ENCODE measurements at places on chromosomes 3 and 15.
A peak's percentile ranks its signal among the peaks of the same experiment; 100 is the strongest.

DNA sequence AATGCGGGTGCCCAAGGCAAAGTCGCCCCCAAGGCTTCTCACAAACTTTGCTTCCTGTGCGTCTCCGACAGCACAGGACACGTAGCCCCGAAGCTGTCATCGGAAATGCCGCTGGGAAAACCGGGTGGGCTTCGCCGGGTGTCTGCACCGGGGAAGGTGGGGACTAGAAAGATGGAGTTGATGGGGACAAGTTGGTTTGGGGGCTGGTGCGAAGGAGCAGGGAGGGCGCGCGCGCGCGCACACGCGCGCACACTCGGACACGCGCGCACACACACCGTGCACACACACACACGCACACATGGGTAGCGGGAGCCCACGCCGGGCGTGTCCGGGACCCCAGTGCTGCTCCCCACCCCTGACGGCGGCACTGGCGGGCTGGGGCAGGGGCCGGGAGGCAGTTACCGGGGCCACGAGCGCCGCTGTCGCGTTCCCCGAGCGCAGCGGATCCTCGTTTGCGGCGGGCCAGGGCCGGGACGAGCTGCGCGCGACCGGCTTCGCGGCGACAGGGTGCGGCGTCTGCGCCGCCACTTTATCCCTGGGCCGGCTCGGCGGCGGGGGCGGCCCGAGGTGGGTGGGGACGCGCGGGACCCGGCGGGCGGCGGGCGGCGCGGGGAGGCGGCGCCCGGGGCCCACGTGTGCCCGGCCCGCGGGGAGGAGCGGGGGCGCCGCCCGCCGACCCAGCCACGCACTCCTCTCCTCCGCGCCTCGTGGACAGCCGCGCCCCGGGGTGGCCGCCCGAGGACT lies 539 bp upstream of the MGLL start:
- DNase-seq = no peak

DNA sequence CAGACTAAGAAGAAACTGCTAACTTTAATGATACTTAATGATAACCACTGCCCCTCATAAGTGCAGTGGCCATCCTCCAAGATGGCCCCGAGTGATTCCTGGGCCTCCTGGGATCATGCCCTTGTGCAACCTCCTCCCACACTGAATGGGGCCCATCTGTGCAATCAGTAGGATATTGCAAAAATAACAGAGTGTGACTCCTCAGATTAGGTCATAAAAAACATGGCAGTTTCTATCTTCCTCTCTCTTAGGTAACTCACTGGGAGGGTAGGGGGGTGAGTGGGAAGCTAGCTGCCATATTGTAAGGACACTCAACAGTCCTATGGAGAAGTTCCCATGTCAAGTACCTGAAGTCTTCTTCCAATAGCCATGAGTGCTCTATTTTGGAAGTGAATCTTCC lies 173.0 kb downstream of the SHQ1 start:
- DNase-seq = no peak

DNA sequence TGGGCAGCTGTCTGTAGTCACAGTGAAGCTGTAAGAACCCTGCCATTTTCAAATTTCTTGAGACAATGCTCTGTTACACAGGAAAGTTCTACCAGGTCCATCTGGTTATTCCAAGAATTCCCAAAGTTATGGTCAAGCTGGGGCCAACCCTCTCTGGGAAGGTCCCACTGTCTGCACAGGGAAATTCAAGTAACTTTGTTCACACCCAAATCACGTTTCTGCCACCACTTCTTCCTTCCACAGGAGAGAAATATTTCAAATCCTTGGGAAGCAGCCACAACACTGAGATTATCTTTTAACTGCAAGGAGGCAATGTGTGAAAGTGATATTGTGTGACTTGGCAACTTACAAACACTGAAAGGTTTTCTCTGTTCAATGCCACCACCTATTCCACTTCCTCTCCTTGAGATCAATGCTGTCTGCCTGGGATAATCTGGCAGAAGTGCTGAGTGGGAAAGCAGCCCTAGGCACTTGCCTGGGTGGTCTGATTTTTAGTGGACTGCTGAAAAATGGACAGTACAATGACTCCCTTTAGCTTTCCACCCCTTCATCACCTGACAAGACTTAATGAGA lies 5.6 kb downstream of the SCAMP2 start:
- no peak for DNase-seq

DNA sequence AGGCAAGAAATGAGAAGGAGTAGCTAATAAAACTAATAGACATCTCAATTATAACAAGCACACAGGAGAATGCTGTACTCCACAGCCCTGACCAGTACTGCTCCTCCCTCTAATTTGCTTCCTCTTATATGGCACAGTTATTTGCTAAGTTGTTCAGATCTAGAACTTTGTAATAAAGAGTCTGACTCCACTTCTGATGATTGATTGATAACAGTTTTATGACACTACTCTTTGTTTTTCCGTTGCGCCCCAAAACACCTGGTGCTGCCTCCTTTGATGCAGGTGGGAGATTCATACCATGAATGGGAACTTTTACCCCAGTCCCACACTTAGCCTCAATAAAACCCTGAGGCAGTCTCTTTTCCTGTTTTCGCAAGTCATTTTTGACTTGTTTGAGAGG lies 777.7 kb downstream of the GBE1 start:
- no peak for DNase-seq

DNA sequence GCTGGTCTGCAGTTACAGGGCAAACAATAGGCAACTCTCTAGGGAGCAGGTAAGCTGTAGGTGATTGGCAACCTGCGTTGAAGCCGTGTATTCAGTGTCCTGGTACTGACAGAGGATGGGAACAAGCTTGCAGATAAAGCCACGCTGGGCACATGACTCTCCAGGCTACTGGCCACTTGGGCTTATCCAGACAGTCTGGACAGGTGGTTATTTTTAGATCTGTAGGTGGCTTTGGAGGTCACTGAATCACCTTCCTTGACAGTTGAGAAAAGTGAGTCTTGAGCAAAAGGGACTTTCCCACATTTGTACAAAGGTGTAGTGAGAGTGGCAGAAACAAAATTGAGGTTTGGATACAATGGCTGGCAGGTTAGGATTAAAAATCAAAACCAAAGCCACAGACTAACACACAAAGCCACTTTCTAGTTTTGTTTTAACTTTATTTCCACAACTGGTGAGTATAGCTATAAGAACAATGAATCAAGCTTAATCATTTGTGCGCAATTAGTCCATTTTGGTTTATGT lies 22.3 kb upstream of the IL1RAP start:
- peak; percentile 13 for DNase-seq

- no peak for DNase-seq
Observed at GRCh38 chr15:38197553-38197952, 55.1 kb upstream of the SPRED1 start.

DNA sequence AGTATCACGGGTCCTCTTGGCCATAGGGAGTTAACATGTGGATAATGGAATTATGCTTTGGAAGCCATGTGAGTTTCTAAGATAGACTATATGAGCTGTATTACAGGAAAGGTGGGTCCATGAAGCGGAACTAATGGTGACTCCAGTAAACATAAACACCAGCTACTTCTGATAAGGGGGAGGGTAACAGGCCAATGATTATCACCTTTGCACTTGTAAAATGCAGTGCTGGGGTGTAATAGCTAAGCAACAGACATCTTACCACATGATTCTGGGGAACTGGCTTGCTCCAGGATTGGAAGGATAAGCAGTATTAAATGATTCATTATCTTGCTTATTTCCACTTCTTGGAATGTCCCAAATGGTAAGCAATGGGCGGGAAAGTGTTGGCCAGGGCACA lies 61.4 kb upstream of the CD47 start:
- no peak for DNase-seq

DNA sequence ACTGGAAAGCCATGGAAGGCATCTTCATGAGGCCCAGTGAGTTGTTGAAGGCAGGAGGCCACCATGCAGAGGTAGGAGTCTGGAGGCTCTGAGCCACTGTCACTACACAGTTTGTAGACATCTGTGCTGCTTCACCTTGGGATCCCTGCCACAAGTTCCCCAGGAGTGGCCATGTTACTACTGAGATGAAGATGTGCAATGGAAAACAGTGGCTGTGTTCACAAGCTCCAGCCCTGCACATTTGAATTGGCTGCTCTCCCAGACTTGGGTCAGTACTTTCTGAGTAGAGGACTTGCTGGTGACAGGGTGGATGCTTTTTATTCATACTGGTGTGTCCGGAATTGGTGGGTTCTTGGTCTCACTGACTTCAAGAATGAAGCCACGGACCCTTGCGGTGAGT lies 86.9 kb upstream of the C15orf39 start:
- no peak for DNase-seq

DNA sequence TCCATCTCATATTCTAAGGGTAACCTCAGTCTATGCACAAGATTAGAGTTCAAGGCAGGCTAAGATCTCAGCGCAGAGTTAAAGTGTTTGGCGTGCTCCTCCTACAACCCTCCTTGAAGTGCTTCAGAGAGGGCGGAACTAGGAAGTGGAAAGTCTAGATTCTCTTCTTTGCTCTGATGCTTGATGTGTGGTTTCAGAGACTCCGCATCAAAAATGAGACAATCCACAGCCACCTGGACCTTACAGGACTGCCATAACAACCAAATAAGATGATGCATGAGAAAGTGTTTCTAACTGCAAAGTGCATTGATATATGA lies 161.3 kb upstream of the ATP11B start:
- DNase-seq = no peak

GRCh38 chr3:63980830-63981498 lies 42.3 kb downstream of the PSMD6 start:
- no peak for DNase-seq

GRCh38 chr15:99508852-99509251 lies 56.9 kb upstream of the MEF2A start:
- DNase-seq = no peak

- no peak for DNase-seq
Observed at GRCh38 chr15:84666373-84666772, 8.4 kb upstream of the NMB start.

DNA sequence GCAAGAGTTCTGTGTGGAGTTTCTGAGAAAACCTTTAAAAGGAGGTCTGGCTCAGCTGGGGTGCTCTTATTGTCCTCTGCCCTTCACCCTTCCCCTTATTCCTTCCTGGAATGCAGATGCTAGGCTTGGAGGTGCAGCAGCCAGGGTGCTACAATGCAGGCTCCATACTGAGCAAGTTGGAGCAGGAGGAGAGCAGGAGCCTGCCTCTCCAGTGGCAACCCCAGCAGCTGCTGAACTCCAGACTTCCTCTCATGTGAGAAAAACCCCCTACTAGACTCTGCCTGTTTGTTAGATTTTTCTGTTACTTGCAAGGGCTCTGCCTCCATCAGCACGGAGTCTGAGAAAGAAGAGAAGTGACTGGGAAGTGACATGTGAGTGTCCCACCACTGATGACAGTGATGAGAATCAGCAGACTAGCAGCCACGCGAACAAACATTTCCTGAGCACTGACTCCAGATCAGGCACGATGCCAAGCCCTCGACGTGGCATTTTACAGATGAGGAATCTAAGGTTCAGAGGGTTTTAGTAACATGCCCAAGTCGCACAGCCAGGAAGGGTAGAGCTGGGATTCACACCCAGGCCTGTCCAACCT lies 16.1 kb upstream of the RARRES1 start:
- DNase-seq = no peak

DNA sequence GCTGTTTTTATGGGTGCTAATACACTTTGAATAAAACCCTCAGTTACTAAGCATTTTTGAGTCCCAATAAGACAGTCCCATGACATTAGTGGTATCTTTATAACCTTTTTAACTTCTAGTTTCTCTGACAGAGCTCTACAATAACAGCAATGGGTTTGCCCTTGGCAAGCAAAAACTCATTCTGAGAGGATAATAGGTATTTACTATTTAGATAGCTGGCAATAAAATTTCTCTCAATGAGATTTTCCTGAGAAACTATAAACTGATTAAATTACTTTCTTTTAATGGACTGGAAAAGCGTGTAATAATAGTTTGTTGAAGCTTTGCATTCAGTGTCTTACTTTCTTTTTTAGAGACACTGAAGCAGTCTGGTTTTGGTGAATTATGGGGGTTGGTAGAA lies 168.0 kb upstream of the MLF1 start:
- no peak for DNase-seq

- no peak for DNase-seq
Observed at GRCh38 chr3:132404276-132404675, 13.0 kb upstream of the DNAJC13 start.

DNA sequence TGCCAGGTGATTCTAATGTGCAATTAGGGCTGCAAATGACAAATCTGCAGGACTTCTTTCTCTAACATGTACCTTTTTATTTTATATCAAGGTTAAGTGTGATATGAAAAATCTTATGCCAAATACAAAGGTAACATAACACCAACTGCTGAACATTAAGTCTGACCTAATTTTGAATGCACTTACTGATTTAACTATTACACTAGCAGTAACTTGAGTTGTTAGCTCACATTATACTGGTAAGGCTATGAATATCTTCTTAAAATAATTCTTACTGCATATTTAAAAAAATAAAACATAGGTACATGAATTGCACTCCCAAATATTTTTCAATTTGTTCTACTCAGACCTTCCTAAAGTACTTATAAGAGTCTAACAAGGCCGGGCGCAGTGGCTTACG lies 259.2 kb downstream of the CD47 start:
- no peak for DNase-seq

GRCh38 chr15:95598251-95598855 lies 732.1 kb upstream of the NR2F2 start:
- no peak for DNase-seq

DNA sequence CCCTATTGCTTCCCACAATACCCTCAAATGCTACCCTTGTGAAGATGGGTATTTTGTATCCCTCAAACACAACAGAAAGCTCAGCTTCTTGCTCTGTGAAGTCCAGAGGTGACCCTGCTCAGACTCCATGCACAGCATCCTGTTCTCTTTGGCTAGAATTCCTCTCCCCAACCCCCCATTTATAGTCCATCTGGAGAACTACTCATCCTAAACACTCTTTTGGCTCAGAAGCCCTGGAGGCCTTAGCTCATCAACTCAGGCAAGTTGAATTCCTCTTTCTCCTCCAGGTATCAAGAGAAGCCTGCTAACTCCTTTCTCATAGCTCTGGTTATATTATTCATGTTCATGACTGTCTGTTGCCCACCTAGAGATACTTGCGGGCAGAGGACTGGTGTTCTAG lies 18.3 kb upstream of the GASK1A start:
- no peak for DNase-seq

DNA sequence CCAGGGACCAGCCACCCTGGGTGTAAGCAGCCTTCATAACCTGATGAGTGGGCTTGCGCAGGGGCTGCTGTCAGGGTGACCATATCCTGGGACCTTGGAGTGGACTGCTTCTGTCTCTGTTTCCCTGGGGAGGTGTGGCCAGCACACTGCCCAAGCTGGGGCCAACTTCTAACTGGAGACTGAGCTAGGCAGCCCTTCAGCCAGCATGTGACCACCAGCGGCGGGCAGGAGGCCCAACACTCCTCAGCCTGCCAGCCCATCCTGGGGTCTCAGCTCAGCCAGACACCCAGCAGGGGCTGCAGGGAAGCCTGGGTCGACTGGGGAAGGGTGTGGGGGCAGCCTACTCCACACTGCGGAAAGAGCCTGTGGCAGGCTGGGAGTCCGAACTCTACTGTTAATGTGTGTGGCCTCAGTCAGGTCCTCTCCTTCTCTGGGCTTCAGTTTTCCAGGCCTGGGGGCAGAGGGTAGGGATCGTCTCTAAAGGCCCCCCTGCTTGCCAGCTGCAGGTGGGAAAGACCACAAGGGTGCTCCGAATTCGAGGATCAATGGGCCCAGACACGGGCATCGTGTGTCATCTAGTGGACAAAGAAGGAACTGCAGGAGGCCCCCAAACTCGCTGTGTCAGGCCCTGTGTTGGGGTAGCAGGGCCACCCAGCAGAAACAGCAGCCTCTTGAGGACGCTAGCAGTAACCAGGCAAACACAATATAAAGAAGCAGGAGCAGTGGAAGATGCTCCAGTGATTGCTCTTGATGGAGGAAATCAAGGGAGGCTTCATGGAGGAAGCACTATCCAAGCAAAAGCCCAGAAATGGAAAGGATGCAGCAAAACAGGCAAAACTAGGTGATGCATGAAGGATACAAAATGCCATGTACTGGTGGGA lies 2.0 kb upstream of the SEMA3G start:
- DNase-seq = peak; percentile 74

Measured in stimulated activated CD4-positive, alpha-beta T cell treated with anti-CD3 and anti-CD28 coated beads, Interleukin-1b, Interleukin-23, amount 100 ng/mL, for 48 hours (primary cell).